ENCODE measurements at places on chromosomes 3 and 15. TPM values are rescaled to one million over a fixed set of nuclear protein-coding genes. Genes with fewer than 3 reads are reported as not detected.

Gene LRRN1
- total RNA-seq, result 127 TPM

Gene TUSC7
- total RNA-seq, result not detected

Gene FAM162A
- 12.7 TPM for total RNA-seq

GRCh38 chr3:72429589-72430353 lies 418.5 kb downstream of the SHQ1 start:
- H3K36me3 ChIP-seq, result no peaks in the 10 kb centered on the region
- H3K27me3 ChIP-seq, result no peaks in the 10 kb centered on the region
- no peak for DNase-seq
- H3K4me1 ChIP-seq, result peaks cover 9% of the 10 kb centered on the region

GRCh38 chr3:71499227-71499876 lies 84.2 kb downstream of the FOXP1 start:
- DNase-seq, result no peak
- H3K27ac ChIP-seq, result no peak overlapping the region
- H3K4me3 ChIP-seq, result no peak overlapping the region
- H3K27me3 ChIP-seq, result no peaks in the 10 kb centered on the region

DNA sequence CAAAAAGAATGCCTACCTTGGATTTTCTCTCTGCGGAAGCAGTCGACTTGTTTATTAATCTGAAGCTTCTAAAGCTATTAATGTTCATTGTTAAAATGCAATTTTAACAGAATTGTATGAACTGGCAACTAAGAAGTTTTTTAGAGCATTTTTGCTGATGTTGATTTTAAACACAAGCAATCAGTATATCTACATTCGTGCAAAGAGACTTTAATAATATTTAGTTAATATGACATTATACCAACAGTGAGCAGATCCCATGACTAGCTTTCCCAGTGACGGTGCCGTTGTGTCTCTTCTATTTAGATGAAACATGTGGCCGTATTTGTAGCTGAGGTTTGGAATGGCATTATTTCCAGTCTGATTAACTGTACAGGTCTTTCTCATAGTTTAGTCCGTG lies 88.0 kb downstream of the PEX5L start:
- peak overlapping the region; percentile 76 for H3K27ac ChIP-seq
- H3K4me1 ChIP-seq, result peaks cover 29% of the 10 kb centered on the region
- no peaks in the 10 kb centered on the region for H3K36me3 ChIP-seq
- peaks cover 4% of the 10 kb centered on the region for H3K27me3 ChIP-seq
- no peak overlapping the region for H3K4me3 ChIP-seq

DNA sequence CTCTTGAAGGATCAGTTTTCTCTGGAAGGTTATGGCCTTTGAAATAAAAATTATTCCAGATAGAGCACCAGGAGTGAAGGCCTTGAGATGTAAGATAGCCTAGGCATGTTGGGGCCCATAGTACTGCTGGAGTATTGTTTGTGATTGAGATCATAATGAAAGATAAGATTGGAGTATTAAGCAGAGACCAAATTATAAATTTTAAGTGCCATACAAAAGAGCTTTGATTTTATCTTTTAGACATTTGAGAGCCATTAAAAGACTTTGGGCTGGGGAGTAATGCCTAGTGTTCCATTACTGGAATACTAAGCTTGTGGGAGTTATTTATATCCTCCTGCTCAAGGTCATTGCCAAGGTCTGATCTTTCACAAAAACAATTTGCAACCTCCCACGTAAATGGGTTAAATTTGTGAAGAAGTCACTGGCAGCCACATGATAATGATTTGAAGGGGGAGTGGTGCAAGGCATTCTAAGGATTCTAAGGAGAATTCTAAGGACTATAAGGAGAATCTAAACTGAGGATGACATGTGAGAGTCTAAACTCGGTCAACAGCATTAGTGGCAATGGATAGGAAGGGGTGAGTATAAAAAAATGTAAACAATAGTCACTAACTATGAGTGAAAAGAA lies 12.8 kb downstream of the ELL3 start:
- peaks cover 2% of the 10 kb centered on the region for H3K27me3 ChIP-seq
- no peaks in the 10 kb centered on the region for H3K36me3 ChIP-seq
- H3K4me1 ChIP-seq, result no peaks in the 10 kb centered on the region

DNA sequence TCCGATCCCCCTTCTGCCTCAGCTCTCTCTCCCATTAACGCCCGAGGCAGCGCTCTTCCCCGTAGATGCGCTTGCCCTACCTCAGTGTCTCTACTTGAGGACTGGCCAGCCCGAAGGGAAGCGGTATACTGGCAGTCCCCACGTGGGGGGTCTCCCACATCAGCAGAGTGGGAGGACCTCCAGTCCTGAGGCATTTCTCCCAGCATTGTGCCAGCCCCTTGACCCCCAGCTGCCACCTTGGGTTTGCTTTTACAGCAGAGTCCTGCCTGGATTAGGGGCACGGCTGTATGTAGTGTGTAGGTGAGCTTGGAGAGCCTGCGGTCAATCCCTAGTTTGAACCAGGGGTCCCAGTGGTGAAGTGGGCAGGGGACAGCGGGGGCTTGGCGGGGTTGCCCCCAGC lies 767 bp downstream of the SEMA3F start:
- no peak for DNase-seq
- H3K27ac ChIP-seq, result peak overlapping the region; percentile 62
- no peaks in the 10 kb centered on the region for H3K36me3 ChIP-seq
- H3K4me1 ChIP-seq, result peaks cover 12% of the 10 kb centered on the region
- peaks cover 21% of the 10 kb centered on the region for H3K27me3 ChIP-seq

GRCh38 chr3:158977497-158977896 lies 175.6 kb downstream of the MFSD1 start:
- H3K27me3 ChIP-seq, result no peaks in the 10 kb centered on the region
- DNase-seq, result no peak
- no peaks in the 10 kb centered on the region for H3K4me1 ChIP-seq

- no peaks in the 10 kb centered on the region for H3K27me3 ChIP-seq
- H3K27ac ChIP-seq, result no peak overlapping the region
- DNase-seq, result no peak
- H3K4me3 ChIP-seq, result no peak overlapping the region
Measured at GRCh38 chr3:149080011-149080698, 6.2 kb downstream of the HLTF start.

Measured in glutamatergic neuron (in vitro differentiated cells).